ENCODE measurements at places on chromosomes 12 and 14.

DNA sequence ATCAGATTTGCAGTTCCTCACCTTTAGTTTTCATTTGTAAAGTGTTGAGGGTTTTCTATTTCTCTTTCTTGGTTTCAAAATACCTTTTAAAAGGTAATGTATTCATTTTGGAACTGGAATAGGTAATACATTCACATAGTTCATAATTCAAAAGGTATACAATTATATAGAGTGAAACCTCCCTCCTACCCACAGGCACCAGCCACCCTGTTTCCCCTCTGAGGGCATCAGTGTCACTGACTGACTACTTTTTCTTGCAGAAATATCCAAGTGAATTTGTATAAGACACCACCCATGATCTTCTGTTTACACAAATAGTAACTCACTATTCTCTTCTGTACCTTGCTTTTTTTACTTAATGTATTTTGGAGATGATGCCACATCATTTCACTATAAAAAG lies 139.6 kb upstream of the EGLN3 start:
- DNase-seq, result no peak

DNA sequence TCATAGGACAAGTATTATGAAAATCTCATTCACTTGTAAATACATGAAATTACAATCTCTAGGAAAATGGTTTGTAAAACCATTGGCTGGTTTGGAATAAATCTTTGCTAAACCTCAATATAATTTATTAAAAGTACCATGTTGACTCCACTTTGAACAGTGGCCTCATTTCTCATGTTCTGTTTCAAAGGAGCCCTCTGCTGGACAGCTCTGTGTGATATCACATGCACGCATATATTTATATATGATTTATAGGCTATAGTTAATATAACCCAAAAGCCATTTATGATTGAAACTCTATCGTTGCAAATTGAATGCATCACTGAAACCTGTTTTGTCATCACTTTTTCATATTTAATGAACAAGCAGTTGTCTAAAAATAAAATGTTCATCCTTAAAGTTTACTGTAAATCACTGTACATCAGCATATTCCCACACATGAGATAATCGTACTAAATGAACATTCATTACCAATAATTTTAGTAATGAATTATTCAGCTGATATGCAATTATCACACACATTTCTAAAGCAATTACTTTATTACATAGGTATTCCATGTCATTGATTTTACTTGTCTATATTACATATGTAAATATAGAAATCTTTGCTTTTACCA lies 493.8 kb downstream of the NPAS3 start:
- no peak for DNase-seq

DNA sequence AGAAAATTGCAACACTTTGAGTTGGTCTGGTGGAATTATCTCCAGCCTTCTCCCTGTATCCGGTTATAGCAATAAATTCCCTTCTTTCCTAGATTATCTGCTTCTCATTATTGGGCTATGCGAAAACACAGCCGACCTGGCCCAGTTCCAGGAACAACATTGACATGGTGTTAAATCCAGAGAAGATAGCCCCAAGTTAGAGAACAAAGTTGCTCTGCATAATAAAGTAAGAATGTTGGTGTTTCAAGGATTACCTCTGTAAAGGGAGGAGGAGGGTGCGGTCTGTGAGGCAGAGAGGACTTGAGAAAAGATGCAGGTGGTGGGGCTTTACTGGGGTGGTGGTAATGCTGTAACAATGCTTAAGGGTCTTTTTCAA lies 12.1 kb downstream of the TCL1A start:
- DNase-seq, result no peak

DNA sequence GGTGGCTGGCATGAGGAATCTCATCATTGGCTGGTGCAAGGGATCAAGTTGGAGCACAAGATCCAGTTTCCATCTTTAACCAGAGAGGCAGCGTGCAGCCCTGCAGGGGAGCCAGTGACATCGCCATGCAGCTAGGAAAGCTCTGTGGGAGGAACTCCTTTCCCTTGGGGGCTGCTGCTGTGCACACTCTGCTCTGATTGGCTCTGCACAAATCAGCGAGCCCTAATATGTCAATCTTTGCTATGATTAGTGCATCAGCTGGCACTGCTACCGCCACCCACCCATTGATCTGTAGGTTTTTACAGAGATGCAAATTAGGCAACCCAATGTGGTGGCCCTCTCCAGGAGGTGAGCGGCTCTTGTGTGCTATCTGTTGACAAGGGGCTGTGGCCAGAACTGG lies 262.6 kb downstream of the PCNX1 start:
- no peak for DNase-seq

- no peak for DNase-seq
Measured at GRCh38 chr12:75694534-75695268, 183.3 kb upstream of the KRR1 start.

DNA sequence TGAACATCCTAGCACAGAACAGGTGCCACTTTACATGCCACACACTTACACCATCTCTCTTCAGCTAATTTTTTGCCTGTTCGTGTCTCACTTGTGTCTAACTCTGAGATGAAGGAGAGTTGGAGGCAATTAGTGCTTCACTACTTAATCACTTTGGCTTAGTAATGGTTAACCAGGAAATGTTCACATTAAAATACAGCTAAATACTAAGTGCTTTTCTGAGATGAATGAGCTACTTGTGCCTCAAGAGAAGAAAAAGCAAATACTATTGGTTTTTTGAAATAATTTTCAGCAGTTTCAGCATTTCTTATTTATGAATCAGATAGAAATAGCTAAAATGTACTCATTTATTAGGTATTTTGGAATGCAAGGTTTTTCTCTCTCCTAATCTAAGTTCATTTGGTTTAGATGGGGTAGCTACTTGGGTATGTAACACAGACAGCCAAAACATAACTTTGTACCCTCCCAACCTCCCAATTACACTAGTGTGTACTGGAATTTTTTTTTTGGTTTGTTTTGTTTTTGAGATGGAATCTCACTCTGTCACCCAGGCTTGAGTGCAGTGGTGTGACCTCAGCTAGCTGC lies 1474.1 kb upstream of the SEL1L start:
- DNase-seq, result no peak

DNA sequence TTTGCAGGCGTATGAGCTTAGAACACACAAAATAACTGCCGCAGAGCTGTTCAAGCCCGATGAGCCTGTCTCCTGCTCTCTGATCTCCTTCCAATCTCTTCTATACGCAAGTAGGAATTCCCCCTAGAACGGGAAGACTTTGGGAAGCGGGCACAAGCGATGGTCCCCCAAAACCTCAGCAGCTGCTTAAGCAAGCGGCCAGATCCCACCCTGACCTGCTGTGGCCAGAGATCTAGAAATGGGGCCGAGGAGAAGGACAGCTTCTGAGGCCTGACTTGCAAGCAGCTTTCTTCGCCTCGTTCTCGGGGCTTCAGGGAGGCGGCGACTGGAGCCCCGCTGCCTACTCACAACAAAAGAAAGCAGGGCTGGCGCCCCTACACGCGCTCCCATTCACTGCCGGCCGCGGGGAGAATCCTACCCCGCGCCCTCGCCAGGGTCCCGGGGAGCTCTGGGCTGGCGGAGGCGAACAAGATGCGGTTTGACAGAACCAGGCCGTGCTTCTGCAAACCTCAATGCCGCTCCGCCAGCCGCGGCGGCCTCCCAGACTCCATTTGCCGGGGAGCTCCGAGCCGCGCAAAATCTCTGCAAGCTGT lies 922 bp downstream of the TBX5 start:
- no peak for DNase-seq

DNA sequence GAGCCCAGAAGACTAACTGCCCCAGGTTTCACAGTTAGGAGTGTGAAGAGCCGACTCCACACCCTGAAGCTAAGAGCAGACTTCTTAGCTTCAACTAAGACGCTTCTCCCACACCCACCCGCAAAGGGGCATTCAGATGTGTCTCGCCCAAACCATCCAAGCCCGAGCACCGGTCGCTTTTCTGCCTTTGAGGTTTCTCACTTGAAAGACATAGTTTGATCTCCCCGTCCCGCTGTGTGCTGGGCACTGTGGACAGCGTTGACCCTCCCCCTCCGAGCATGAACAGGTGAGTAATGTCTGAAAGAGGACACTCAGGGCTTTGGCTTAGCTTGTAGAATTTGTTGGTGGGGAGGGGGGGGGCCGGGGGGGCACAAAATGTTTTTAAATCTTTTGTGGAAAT lies 123.8 kb downstream of the TMEM132D start:
- no peak for DNase-seq

- DNase-seq, result no peak
Measured at GRCh38 chr14:73476451-73476931, 14.2 kb upstream of the RIOX1 start.

- no peak for DNase-seq
Measured at GRCh38 chr12:119980242-119980641, 8.8 kb upstream of the BICDL1 start.

DNA sequence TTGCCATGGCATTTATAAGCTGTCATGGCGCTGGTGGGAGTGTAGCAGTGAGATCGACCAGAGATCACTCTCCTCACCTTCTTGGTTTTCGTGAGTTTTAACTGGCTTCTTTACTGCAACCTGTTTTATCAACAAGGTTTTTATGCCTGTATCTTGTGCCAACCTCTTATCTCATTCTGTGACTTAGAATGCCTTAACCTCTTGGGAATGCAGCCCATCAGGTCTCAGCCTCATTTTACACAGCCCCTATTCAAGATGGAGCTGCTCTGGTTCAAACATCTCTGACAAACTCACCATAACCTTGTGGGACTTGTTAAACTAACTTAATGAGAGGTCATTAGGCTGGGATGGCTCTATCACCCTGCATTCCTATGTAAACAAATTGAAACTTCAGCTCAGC lies 151.3 kb downstream of the CAND1 start:
- DNase-seq, result no peak

Data from thymus (tissue), 14 donors.